Fibroblast of villous mesenchyme (primary cell): ENCODE measurements at places on chromosomes 5 and 9. TPM values are rescaled to one million over a fixed set of nuclear protein-coding genes. Genes with fewer than 3 reads are reported as not detected.

DNA sequence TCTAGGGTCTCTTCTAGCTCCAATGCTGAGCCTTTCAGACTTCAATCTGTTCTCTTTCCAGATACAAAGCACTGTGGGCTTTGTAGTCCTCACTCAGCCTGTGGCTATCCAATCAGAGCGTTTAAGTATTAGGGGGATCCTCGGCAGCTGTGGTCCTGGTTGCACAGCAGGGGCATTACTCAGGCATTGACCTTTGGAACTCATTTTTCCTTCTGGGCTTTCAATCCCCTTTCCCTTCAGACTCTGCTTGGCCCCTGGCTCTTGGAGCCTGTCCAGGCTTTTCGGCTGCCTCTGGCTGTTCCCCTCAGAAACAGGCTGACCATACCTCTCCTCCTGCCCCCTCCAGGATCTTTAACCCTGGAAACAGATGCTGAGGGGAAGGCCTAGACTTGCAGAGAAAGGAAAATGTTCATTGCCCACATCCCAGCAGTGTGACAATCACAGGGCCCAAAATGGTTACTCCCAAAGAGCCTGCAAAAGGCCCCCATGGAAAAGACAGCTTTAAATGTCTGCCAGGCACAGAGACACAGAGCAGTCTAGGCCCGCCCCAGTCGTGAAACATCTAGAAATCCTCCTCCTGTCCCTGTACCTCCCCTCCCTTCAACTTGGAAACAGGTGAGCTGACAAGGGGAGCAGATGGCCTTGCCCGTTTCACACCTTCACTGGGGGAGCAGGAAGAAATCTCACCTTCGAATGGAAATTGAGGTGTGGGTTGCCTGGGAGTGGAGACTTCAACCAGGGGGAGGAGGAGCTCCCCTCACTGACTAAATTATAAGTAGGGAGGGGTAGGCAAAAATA is 13.7 kb downstream of the C1QTNF2 start:
- DNase-seq: no peak

The NDFIP1 gene
- total RNA-seq: 92.0 and 124 TPM in 2 replicates

DNA sequence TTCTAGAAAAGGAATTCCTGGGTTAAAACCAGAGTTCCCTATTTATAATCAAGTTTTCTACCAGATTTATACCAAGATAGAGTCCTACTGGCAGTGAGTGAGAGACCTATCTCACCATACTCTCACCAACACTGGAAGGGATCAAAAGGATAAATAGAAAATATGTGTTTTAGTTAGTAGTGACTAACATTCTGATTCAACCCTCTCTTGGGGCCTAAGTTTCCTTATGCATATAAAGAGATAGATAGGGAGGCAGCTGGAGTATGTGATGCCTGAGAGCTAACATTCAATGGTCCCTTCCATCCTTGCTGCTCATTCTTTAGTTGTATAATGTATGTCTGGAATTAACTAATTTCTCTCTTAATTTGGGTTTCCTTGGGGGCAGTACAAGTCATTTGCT is 32.0 kb downstream of the CKMT2 start:
- no peak for DNase-seq

- peak; percentile 100 for DNase-seq
Measured at GRCh38 chr9:98248737-98249474, 6.5 kb downstream of the TBC1D2 start.

The MARCOL gene
- total RNA-seq: not detected in 2 replicates

GRCh38 chr5:74977471-74977870 is 74.9 kb downstream of the GCNT4 start:
- DNase-seq: no peak

DNA sequence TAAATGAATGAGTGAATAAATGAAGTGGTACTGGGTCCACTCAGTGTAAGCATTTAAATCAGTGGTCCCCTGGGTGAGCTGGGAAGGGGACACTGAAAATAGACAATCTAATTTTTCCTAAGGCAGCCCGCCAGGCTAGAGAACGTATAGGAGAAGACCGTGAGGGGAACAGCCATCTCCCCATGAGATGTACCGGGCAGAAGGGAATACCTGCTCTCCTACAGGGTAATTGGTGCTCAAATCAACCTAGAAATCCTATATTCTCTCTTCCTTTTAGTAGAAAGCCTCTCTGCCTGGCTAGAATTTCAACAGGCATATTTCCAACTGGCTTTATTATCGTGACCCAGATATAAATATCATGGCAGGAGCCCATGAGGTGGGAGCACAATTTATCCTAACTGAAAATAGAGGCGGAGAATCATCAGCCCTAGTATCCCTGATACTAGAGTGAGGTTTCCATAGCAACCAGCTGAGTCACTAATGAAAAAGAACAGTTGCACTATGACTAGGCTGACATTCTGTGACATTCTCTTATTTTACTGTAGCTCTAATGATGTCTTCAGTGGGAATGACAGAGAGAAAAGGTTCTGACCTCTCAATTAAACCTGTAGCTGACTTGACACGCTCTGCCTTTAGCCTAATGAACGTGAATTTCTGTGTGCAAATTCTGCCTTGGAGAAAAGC is 96.5 kb upstream of the CAST start:
- peak; percentile 78 for DNase-seq

DNA sequence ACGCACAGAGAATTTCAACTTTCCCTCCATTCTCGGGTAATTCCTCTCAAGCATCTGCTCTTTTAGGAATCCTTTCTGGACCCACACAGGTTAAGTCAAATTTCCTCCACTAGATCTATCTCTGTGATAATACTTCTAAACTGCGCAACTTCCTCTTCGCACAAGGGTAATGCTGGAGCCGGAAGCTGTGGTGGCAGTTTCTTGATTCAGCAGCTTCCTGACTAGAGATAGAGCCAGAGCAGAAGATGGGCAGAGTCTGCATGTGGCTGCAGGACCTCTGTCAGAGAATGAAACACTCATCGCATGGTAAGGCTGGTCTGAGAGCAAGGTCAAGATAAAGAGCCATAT is 11.1 kb upstream of the CDC42SE2 start:
- DNase-seq: no peak

The WNT8A gene
- total RNA-seq: not detected in 2 replicates

The C5orf34 gene
- total RNA-seq: 3.9 and 7.8 TPM in 2 replicates

DNA sequence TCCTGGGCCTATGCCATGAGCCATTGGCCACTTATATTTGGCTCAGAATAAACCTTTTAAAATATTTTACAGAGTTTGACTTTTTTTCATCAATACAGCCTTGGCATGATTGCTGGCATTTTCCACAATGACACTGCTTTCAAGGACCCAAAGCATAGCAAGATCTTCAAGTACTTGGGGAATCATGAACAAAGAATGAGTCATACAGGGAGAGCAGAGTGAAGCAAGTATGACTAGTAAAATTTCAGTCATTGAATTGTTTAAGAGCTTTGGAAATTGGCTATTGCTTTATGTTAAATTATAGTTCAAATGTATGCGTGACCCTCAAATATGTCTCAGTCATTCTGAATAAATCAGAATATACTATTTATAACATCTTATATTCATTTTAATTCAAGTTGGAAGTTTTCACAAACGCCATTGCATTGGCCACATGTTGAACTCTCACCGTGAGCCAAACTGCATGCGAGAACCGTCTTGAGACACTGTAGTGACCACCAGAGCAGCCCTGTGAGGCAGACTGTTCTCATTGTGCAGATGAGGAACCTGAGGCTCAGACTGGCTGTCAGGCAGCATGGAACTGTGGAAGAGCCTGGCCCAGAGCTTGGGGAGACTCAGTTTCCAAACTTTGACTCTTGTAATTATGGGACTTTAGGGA is 52.9 kb downstream of the GDNF start:
- peak; percentile 48 for DNase-seq

The PCDHAC2 gene
- total RNA-seq: under 0.01 TPM in 2 replicates

DNA sequence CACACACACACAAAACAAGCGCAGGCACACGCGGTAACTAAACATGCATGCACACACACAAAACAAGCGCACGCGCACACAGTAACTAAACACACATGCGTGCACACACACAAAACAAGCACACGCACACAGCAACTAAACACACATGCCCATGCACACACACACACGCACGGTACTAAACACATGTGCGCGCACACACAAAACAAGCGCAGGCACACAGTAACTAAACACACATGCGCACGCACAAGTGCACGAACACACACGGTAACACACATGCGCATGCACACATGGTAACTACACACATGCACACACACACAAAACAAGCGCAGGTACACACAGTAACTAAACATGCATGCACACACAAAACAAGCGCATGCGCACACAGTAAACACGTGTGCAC is 19.9 kb upstream of the SLC6A3 start:
- DNase-seq: no peak

DNA sequence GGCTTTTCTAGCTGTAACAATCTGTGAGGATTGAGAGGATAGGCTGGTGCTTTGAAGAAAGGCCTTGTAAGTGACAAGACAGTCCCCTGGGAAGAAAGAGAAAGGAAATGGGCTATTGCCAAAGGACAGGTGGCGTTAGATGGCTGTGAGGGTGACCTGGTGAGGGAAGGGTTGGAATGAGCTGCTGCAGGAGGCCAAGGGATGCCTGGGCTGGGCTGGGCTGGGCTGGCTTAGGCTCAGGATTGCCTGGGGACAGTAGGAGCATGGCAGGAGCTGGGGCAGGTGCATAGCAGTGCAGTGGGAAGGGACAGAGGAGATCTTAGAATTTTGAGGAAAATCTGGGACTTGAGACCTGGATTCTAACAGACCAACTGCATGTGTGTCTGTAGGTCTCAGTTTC is 9.7 kb upstream of the MYOZ3 start:
- DNase-seq: no peak

- peak; percentile 61 for DNase-seq
Measured at GRCh38 chr5:149345892-149346222, 558 bp downstream of the GRPEL2 start.

The RNF180 gene
- 5.5 and 5.6 TPM in 2 replicates for total RNA-seq

DNA sequence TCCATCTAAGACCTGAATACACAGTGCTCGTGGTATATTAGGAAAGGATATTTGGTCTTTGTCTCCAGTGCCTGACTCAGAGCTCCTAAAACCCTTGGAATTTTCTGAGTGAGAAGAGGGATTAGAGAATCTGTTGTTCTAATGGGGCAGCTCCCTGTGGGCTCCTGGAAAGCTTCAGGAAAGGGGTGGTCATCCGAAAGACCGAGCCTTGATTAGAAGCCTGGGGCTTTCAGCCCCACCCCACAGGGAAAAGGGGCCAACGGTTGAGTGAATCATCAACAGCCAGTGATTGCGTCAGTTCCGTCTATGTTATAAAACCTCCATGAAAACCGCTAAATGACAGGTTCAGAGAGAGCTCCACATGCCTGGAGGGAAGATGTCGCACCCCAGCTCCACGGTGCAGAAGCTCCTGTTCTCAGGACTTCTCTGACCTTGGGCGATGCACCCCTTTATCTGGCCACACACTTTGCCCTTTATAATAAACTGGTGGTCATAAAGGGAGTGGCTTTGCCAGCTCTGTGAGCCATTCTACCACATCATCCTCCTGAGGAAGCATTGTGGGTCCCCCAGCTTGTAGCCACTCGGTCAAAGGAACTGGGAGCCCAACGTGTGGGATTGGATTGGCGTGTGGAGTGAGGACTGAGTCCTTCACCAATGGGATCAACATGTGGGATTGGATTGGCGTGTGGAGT is 71.0 kb upstream of the ICE1 start:
- DNase-seq: peak; percentile 75

DNA sequence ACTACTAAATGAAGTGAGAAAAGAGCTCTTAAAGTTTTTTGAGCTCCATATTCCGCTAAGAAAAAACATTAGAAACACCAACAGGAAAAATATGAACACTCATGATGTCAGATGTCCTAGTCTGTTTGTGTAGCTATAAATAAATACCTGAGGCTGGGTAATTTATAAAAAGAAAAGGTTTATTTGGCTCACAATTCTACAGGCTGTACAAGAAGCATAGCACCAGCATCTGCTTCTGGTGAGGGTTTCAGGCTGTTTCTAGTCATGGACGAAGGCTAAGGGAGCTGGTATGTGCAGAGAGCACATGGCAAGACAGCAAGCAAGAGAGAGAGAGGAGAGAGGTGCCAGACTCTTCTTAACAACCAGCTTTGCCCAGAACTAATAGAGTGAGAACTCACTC is 186.2 kb downstream of the PLK2 start:
- DNase-seq: no peak

The SLC4A9 gene
- total RNA-seq: not detected in 2 replicates

The RIOK2 gene
- 31.6 and 37.6 TPM in 2 replicates for total RNA-seq

The BARHL1 gene
- total RNA-seq: not detected in 2 replicates
